Neuronal stem cell (in vitro differentiated cells): ENCODE measurements at places on chromosomes 13 and 19.

DNA sequence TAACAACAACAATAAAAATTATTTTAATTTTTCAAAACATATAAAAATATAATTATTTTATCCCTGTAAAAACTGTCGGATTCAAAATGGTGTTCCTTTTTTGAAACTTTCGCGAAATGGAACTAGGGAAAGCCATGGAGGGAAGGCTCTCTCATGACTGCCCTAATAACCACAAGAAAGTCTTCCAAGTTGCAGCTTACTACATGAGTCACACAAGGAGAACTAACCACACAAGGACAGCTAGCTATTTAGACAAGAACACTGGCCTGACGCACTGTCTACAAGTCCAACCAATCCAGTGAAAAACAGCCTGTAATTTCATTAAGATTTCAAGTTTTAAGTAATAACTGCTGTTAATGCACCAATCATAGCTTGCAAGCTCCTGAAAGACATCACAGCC lies 319.2 kb upstream of the PCDH9 start:
- DNase-seq: no peak

DNA sequence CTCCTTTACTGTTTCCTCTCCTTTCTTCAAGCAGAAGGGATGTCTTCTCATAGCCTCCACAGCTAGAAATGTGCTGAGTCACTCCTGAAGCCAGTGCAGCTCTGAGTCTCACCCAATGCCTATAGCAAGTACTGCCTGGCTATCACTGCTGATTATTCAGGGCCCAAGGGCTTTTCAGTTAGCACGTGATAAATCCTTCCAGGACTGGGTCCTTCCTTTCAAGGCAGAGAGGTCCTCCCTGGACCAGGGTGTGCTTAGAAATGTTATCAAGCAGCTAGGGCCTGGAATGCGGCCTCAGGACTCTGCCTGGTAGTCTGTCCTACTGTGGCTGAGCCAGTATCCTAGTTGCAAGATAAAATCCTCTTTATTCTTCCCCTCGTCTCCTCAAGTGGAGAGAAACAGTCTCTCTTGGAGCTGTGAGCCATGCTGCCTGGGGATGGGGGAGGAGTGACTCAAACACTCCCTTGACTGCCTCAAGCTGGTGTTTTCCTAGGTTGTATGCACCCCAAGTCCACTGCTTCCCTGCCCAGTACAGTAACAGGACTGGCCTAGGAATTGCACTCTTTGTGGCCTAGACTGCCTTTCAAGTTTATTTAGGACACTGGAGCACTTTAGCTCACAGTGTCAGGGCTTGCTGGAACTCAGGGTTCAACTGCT lies 198.7 kb upstream of the SERP2 start:
- DNase-seq: no peak

- no peak for DNase-seq
Measured at GRCh38 chr13:63773476-63773875, 2357.8 kb upstream of the PCDH20 start.

- no peak for DNase-seq
Measured at GRCh38 chr19:35655600-35655999, 7.5 kb downstream of the COX6B1 start.

GRCh38 chr13:21033212-21033840 lies 28.1 kb downstream of the LATS2 start:
- DNase-seq: no peak
